ENCODE measurements at places on chromosomes 13 and 19. TPM values are rescaled to one million over a fixed set of nuclear protein-coding genes. Genes with fewer than 3 reads are reported as not detected.

The LILRA6 gene
- total RNA-seq, result not detected

The PSG11 gene
- total RNA-seq, result not detected

The CCDC159 gene
- total RNA-seq, result 3.3 TPM

The ICAM5 gene
- total RNA-seq, result 0.34 TPM

The LRP3 gene
- total RNA-seq, result 57.4 TPM

The CYP4F3 gene
- total RNA-seq, result 3.5 TPM

The GPR183 gene
- not detected for total RNA-seq

The LMTK3 gene
- total RNA-seq, result 5.3 TPM

The STAP2 gene
- total RNA-seq, result not detected

The ATP1A3 gene
- 4.9 TPM for total RNA-seq

The USHBP1 gene
- total RNA-seq, result not detected

The SULT2A1 gene
- not detected for total RNA-seq

The PRKACA gene
- total RNA-seq, result 32.7 TPM

The TMIGD2 gene
- not detected for total RNA-seq

The SMIM17 gene
- 0.19 TPM for total RNA-seq

The HTR2A gene
- not detected for total RNA-seq

The VSTM2B gene
- not detected for total RNA-seq

The YJU2 gene
- 20.8 TPM for total RNA-seq

The RFPL4A gene
- total RNA-seq, result 0.53 TPM

The SERTAD1 gene
- 30.8 TPM for total RNA-seq

The HIF3A gene
- total RNA-seq, result not detected

The PCDH17 gene
- not detected for total RNA-seq

The RNASEH2B gene
- 29.0 TPM for total RNA-seq

The CRLF1 gene
- total RNA-seq, result 3.1 TPM

The GSX1 gene
- not detected for total RNA-seq

The STX10 gene
- 53.0 TPM for total RNA-seq

The DACH1 gene
- not detected for total RNA-seq

The UBXN6 gene
- total RNA-seq, result 60.3 TPM

The VAV1 gene
- 7.6 TPM for total RNA-seq

The CGB2 gene
- not detected for total RNA-seq

The NLRP11 gene
- 0.07 TPM for total RNA-seq

The ZNF154 gene
- total RNA-seq, result not detected

The MTMR6 gene
- total RNA-seq, result 10.4 TPM

The CALM3 gene
- total RNA-seq, result 247 TPM

The ZNF439 gene
- not detected for total RNA-seq

The C13orf42 gene
- not detected for total RNA-seq

The RFPL4AL1 gene
- total RNA-seq, result 0.38 TPM

The LIM2 gene
- not detected for total RNA-seq

The ZNF416 gene
- 4.8 TPM for total RNA-seq
